ENCODE measurements at places on chromosomes 16 and 17.

GRCh38 chr17:61755078-61755477 lies 108.2 kb downstream of the BRIP1 start:
- no peak for DNase-seq

- DNase-seq = no peak
Measured at GRCh38 chr17:63835167-63835720, 7.2 kb downstream of the SMARCD2 start.

DNA sequence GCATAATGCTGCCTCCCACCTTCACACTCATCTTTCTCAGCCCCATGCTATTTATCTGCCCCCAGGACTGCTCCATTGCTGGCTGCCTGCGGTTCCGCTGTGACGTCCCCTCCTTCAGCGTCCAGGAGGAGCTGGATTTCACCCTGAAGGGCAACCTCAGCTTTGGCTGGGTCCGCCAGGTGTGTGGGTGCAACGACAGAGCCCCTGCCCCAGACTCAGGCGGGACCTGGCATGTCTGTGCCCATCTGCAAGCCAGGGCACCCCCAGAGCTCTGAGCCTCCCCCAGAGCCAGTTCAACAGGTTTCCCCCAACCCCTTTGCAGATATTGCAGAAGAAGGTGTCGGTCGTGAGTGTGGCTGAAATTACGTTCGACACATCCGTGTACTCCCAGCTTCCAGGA lies 12.9 kb upstream of the ITGAD start:
- DNase-seq = no peak

GRCh38 chr16:78324649-78325285 lies 225.3 kb downstream of the WWOX start:
- no peak for DNase-seq

- DNase-seq = no peak
Measured at GRCh38 chr16:56800355-56800754, 64.7 kb upstream of the SLC12A3 start.
